Esophagus squamous epithelium (tissue), 5 donors: ENCODE measurements at places on chromosomes 2 and 18.
A peak's percentile ranks its signal among the peaks of the same experiment; 100 is the strongest.

DNA sequence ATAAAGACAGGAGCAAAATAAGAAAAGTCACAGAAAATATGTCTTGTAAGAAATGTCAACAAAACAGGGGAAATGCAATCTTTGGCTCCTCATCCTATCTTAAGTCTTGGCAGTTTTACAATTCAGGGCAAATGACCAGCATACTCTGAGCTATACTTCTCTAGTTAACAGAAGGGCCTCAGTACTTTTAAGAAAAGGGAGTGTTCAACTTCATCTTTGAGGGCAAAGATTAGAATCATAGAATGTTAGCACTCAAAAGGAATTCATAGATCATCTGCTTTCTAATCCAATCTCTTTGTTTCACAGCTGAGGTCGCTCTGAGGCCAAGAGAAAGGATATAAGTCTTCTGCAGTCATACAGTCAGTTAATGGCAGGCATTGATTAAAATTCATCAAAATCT, 174.0 kb upstream of the NT5C1B start:
- no peak for DNase-seq
- H3K4me3 ChIP-seq = no peak overlapping the region
- no peak overlapping the region for H3K27ac ChIP-seq
- H3K4me1 ChIP-seq = no peaks in the 10 kb centered on the region

DNA sequence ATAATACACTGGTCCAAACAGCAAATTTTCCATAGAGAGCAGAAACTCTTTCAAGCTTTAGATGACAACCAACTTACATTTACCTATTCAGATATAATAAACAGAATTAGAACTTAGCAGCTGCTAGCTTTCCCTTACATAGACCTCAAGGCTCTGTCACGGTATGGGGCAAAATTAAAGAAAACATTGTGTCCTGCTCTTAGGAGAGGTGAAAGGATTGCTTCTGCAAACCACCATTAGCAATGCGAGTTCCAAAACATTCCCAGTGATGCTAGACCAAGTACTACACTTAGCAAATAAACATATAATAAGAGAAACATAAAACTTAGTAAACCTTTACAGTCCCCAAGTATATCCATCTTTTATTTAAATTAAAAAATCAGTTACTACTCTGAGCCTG, 183.3 kb downstream of the CAMKMT start:
- H3K4me1 ChIP-seq = no peaks in the 10 kb centered on the region
- H3K27me3 ChIP-seq = no peaks in the 10 kb centered on the region
- DNase-seq = no peak
- H3K36me3 ChIP-seq = no peaks in the 10 kb centered on the region
- no peak overlapping the region for H3K4me3 ChIP-seq

DNA sequence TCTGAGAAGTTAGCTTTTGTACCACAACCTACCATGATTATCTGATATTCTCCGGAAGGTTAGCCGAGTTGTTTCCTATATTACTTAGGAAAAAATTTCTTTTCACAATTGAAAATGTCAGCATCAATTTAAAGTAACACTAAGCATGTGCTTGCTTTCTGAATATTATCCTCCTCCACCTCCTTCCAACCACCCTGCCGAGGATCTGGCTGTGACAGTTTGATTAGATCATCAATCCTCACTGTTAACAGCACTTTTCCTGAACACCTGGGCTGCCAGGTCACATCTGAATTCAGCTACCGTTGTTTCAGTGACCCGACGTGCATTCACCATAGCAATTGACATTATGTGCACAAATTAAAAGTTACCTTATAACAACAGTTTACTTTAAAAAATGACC, 207.0 kb downstream of the ZNF407 start:
- peaks cover 4% of the 10 kb centered on the region for H3K4me1 ChIP-seq
- no peak overlapping the region for H3K27ac ChIP-seq
- no peaks in the 10 kb centered on the region for H3K27me3 ChIP-seq
- H3K4me3 ChIP-seq = no peak overlapping the region

- no peak for DNase-seq
- no peak overlapping the region for H3K4me3 ChIP-seq
- H3K27me3 ChIP-seq = no peaks in the 10 kb centered on the region
- no peak overlapping the region for H3K27ac ChIP-seq
- H3K36me3 ChIP-seq = no peaks in the 10 kb centered on the region
These were observed 26.5 kb downstream of the KIAA2012 start for GRCh38 chr2:202099515-202099914.

DNA sequence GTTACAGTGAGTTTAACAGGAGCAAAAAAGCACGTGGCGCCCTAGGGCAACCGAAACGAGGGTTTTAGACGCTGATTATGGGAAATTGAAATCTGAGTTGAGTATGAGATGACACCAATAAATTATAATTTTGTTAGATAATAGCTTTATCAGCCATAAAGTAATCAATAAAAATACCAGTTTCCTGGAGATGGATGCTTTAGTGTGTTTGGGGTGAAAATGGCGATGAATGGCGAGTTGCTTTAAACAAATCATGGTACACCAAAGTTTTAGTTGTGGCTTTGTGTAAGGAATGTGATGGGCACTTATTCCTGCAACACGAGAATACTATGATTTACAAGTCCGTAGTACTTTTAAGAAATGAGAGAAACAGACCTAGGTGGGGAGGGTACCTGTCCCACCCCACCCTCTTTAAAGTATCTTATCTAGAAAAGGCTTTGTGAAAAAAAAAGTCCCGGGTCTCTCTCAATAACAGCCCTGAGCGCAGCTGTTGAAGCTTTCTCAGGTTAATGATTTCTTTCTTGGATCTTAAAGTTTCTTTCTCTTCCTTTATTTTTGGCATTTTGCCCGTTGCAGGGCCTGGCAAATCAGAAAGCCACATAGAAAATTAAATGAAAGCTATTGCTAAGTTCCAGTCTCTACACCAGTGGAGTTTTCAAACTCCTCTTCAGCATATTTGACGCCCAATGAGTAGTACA, 1.5 kb upstream of the RRM2 start:
- peak overlapping the region; percentile 84 for H3K27ac ChIP-seq
- H3K27me3 ChIP-seq = no peaks in the 10 kb centered on the region
- no peaks in the 10 kb centered on the region for H3K36me3 ChIP-seq

DNA sequence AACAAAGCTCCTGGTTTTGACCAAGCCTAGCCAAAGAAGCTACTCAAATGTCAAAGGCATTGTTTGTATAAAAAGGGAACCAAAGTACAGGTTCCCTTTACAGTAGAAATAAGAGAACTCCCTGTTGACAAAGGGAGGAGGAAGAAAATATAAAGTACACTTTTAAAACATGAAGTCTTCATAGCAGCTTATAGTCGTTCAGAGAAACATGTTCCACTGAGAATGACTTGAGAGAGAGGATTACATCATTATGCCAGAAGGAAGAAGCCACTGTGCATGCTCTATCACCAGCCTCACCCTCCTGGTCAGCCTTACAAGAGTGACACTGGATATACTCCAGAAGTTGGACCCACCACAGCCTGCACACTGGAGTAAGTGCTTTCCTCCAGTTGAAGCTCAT, 2.5 kb upstream of the DHRS9 start:
- H3K27me3 ChIP-seq = no peaks in the 10 kb centered on the region
- no peak for DNase-seq
- no peaks in the 10 kb centered on the region for H3K4me1 ChIP-seq
- no peak overlapping the region for H3K4me3 ChIP-seq
- H3K27ac ChIP-seq = no peak overlapping the region

- H3K36me3 ChIP-seq = no peaks in the 10 kb centered on the region
- no peak overlapping the region for H3K4me3 ChIP-seq
- no peaks in the 10 kb centered on the region for H3K4me1 ChIP-seq
- no peaks in the 10 kb centered on the region for H3K27me3 ChIP-seq
- no peak overlapping the region for H3K27ac ChIP-seq
These were observed 64.3 kb upstream of the SNTG2 start for GRCh38 chr2:886072-887022.

DNA sequence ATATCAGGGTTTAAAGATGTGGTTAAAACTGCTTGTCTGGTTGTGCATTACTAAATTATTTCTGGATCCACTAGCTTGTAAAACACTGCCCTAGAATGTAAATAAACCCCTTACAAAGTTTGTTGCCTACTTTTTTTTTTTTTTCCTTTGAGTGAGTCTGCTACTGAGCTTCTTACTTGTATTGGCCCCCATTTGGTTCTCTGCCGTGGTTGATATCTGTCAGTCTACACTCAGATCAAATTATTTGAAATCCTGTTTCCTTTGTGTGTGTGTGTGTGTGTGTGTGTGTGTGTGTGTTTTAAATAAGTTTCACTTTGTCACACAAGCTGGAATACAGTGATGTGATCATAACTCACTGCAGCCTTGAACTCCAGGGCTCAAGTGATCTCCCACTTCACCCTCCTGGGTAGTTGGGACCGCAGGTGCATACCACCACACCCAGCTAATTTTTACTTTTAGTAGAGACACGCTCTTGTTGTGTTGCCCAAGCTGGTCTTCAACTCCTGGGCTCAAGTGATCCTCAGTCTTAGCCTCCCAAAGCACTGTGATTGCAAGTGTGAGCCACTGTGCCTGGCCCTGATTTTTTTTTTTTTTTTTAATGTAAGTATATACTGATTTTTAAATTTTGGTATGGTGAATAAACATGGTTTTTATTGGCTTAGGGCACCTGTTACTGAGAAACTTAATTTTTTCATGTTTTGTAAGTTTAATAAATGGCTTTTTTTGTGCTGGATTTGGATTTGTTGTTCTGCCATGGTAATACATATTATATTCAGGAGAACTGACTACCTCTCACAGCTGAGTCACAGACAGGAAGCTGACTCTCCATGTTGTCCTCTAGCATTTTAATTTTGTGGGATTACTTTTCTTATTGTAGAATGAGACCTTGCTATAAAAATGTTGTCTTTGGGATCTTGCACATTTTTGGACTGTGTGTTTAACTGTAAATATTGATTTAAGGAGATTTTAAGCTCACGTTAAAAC, 48.5 kb downstream of the MAP4K4 start:
- no peaks in the 10 kb centered on the region for H3K36me3 ChIP-seq
- DNase-seq = no peak
- peak overlapping the region; percentile 35 for H3K27ac ChIP-seq
- H3K4me3 ChIP-seq = no peak overlapping the region
- H3K27me3 ChIP-seq = no peaks in the 10 kb centered on the region

DNA sequence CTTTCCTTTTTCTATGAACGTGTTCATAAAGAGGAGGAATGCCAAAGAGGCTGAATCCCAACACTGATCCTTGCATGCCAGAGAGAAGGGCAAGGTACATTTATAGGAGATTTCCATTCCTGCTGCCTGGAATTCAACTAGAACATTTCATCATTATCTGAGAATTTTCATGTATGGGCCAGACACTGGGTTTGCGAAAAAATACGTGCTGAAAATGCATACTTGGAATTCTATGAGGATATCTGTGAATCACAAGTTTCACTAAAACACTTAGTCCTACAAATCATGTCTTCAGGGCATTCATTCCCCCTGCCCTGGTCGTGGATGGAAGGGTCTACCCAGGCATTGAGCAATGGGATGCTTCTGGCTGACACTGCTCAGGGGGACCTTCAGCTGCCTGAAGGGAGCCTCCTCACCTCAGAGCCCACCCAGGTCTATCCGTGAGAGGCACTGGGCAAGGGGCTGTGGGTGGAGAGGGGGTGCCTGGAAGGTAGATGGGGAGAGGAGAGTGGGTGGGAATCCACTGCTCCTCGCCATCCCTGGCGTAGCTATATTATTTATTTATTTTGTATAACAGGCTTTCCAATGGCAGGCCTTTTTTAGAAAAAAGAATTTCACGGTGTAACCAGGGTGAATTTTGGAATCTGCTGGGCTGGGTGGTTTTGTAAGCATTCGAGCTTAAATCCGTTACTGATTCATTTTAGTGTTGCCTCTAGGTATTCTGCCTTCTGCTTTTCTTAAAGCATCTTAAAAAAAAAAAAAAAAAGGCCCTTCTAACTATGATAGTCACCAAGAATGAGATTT, 560.6 kb upstream of the ID2 start:
- no peaks in the 10 kb centered on the region for H3K36me3 ChIP-seq
- no peak for DNase-seq
- no peaks in the 10 kb centered on the region for H3K27me3 ChIP-seq
- no peak overlapping the region for H3K27ac ChIP-seq

- no peak overlapping the region for H3K4me3 ChIP-seq
- no peak overlapping the region for H3K27ac ChIP-seq
- H3K27me3 ChIP-seq = no peaks in the 10 kb centered on the region
These were observed 8.5 kb upstream of the CYBRD1 start for GRCh38 chr2:171513719-171514160.

GRCh38 chr2:101983928-101984327, 7.8 kb upstream of the IL1R2 start:
- H3K27me3 ChIP-seq = no peaks in the 10 kb centered on the region
- peaks cover 5% of the 10 kb centered on the region for H3K4me1 ChIP-seq
- DNase-seq = no peak
- peak overlapping the region; percentile 69 for H3K27ac ChIP-seq
- H3K36me3 ChIP-seq = no peaks in the 10 kb centered on the region

GRCh38 chr18:9993521-9994025, 79.8 kb downstream of the VAPA start:
- peaks cover 10% of the 10 kb centered on the region for H3K27me3 ChIP-seq
- DNase-seq = no peak
- H3K4me3 ChIP-seq = no peak overlapping the region
- no peaks in the 10 kb centered on the region for H3K4me1 ChIP-seq

DNA sequence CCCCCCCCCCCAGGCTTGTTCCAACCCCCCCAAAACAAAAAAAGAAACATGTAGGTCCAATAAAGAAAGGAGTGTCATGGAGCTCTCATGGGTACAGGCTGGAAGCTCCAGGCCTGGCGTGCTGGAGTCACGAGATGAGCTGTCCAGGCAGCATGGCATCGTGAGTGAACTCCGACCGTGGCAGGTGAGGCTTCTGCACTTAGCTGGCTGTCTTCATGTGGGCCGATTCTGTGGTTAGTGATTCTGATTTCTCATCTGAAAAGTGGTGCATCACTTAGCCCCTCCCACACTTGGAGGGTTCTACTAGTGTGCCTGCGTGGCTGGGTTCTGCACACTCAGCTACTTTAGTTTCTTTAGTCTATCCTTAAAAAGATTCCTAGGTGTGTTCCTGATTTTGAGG, 126.4 kb upstream of the MGAT5 start:
- H3K27me3 ChIP-seq = no peaks in the 10 kb centered on the region
- H3K4me3 ChIP-seq = no peak overlapping the region
- peaks cover 6% of the 10 kb centered on the region for H3K4me1 ChIP-seq
- H3K36me3 ChIP-seq = peaks cover 5% of the 10 kb centered on the region
- DNase-seq = no peak

DNA sequence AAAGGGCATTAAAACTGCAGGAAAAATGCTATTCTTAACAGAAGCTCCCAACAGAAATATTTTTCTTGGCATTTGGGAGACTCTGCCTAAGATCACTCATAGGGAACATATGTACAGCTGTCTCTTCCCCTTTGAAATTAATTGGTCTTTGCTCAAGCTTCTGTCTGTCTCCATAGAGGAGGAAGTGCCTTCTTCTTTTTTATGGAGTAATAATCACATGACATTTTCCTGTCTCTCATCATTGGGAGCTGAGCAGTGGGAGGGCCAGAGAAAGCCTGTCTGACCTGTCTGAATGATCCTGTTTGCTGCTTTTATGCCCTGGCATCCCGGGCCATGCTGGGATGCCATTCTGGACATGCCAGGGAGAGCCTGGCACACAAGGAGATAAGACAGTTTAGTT, 145.6 kb downstream of the AQP4 start:
- H3K36me3 ChIP-seq = no peaks in the 10 kb centered on the region
- no peaks in the 10 kb centered on the region for H3K27me3 ChIP-seq
- DNase-seq = no peak
- H3K27ac ChIP-seq = no peak overlapping the region
- H3K4me1 ChIP-seq = peaks cover 6% of the 10 kb centered on the region
- no peak overlapping the region for H3K4me3 ChIP-seq
